Esophagus mucosa (tissue), 1 donor: ENCODE measurements at places on chromosomes 1 and 21.

DNA sequence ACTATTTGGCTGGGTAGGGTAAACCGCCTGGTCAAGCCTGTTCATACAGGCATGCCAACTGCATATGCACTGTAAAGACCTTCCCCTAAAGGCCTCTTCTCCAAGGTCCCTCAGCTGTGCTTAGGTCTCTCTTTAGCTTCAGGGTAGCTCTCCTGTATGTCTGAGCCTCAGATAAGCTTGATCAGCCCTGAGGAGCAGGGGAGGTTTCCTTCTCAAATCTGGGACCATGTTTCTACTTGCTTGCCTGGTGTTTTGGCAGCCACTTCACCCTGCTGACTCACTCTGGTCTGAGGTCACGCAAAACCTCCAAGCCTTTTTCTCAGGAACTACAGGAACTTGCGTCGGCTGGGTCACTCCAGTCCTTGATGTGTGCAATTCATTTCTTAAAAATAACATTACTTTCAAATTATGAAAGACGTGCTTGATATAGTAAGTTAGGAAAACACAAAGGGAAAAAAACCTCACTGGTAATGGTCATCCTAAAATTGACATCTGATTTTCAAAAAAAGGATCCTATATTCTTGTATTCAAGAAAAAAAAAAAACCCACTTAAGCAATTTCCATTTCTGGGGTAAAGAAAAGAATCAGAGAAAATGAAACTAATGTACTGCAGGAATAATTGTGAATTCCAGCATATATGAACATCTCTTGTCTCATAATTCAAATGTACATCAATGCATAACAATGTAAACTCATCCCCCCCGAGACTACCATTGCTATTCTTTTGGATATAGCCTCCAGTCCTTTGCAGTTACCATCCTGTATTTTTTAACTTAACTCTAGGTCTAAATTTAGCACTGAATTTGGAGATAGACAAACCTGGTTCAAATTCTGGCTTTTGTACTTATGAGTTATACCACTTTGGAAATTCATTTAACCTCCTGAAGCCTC is 24.8 kb upstream of the RNF19B start:
- ATAC-seq = peak; percentile 61

DNA sequence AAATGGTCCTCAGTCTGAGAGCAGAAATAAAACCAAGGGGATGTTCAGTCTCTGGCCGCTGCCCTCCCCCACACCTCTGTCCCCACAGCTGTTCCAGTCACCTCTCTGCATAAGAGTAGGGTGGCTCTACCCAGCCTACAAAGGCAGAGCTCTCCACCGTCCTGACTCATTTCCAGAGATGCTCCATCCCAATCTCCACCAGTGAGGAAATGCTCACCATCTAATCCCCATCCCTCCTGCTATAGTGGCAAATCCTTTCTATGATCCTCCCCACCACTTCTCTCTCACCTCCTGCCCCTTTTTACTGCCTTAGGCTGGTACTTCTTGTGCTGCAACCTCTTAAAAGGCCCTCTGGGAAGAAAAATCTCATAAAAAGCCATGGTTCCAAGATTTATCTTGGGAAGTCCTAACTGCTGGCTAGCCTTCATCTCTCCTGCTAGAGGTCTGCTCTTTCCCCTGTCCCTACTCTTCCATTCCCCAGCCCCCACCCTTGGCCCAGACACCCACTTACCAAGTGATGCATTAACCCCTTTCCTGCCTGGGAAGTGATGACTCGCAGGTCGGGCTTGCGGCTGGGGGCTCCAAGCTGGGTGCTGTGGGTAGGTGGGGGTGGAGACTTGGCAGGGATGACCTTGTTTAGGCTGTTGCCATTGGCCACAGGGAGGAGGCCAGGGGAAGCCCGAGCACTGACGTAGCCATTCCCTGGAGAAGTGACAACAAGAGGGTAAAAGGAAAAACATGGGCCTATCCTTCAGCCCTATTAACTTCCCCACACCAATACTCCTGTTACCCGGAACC is 23.9 kb downstream of the MEF2D start:
- peak; percentile 14 for ATAC-seq

DNA sequence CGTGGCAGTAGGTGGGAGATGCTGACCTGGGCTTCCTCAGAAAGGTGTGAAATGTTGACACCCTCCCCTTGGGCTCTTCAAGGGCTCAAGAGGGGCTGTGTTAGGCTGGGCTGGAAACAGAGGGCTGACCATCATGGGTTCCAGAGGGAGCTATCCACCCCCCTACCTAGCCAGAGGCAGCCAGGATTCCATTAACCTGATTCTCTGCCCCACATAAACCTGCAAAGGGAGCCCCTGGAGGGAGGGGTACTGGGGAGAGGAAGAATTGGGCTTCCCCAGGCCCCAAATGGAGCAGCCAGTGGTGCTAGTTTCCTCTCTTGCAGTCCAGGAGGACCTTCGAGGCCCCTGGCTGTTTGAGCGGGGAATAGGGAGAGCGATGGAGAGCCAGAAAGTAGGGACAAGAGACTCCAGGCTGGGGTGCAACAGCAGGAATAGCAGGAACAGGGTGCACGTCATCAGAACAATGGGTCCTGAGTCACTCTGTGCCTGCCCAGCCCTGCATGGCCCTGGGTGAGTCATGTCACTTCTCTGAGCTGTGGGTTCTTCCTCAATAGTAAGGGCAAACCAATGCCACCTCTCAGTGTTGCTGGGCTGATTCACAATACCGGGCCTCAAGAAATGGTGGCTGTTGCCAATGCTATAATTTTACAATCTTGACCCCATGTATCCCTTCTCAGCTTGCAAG is 121.2 kb downstream of the EPHB2 start:
- peak; percentile 94 for ATAC-seq

GRCh38 chr1:183374825-183375224 is 43.4 kb downstream of the NMNAT2 start:
- ATAC-seq = no peak

DNA sequence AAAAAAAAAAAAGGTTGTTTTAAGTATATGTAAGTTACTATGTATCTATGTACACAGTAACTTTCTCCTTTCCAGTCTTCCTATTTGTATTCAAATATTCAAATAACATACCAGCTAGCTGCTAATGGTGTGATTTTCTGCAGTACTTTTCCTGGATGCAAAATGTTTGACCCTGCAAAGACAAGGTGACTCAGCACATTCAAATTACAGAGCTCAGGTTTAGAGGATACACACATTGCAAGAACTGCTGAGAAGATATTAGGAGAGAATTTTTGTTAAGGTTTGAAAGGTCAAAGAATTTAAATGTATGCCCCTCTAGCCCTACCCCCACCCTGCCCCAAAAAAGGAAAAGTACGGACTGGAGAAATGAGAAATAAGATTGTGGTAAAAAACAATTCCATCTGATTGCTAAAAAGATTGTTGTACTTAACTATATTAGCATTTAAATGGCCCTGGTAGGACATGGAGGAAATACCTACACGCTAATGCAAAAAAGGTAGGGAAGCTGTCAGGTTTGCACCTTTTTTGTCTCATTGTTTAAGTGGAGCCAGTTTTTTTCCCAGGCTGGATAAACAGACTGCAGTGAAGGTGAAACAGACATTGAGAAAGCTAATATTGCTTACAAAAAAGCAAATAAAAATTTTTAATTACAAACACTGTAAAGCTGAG is 45.6 kb downstream of the ZNF281 start:
- no peak for ATAC-seq

GRCh38 chr1:33274446-33274845 is 18.2 kb downstream of the ZNF362 start:
- ATAC-seq = no peak

DNA sequence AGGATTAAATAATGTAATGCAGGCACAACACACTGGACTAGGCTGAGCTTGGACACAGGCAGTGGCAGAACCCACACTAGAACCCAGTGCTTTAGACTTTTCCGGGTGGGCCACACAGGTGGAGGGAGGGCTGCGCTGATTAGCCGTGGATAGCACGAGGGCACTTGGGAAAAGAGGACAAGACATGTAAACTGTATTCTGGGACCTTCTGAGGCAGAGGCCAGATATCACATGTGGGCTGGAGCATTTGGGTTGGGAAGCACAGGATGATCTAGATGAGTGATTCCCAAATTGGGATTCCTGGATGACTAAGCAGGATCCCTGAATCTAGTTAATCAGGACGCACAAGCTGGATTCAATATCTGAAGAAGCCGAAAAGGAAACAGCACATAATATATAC is 20.3 kb upstream of the A3GALT2 start:
- no peak for ATAC-seq

DNA sequence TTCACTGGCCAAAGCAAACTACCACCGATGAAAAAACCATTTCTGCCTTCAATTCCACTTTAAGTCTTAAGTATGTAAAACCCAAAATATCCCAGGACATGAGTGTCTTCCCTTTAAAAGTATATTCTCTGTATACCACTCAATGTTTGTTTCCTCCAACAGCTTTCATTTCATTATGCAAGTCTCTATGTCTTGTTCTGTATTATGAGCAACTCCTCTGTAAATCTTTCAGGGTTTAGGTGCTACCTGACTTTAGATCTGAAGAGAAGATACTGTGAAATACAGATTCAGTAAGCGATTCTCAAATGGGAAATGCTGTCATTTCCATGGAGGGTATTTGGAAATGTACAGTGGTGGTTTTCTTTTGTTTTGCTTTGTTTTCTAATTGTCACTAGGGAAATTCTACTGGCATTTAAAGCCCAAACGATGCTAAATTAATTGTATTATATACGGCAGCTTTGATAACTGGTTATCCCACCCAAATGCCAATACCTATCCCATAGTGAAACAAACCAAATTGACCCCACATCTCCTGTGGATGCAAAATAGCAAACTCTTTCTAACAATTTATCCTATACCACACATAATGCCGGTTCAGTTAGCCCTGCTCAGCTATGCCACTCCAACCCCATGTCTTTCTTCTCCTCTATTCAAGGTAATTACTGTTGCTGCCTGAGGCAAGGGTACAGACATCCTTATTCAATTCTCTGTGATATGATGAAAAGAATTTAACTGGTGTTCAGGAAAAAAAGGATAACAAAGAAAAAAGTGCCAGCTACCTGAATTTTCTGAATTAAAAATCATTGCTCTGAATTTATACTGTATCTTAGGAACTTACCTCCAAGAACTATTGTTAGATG is 182.8 kb downstream of the EIF4G3 start:
- no peak for ATAC-seq

DNA sequence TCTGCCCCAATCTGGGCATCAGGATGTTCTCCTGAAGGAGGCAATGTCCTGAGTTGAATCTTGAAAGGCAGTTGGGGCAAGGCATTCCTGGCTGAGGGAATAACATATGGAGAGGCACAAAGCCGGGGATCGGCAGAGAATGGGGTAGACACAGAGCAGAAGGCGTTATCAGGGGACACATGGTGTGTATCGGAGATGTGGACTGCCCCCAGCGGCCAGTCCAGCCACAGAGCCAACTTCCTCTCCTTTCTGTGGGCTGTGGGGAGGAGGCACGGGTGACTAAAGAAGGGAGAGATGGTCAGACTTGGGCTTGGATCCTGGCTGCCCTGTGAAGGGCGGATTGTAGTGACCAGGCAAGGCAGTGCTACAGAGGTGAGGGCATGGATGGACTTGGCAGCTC is 32.1 kb downstream of the FOXD2 start:
- ATAC-seq = no peak

- no peak for ATAC-seq
Measured at GRCh38 chr1:114024049-114024448, 44.8 kb downstream of the OLFML3 start.

GRCh38 chr1:40096646-40096976 is 441 bp downstream of the PPT1 start:
- ATAC-seq = peak; percentile 39

- ATAC-seq = no peak
Measured at GRCh38 chr1:18261891-18262290, 154.3 kb downstream of the IGSF21 start.

- no peak for ATAC-seq
Measured at GRCh38 chr1:166843769-166844596, 4.7 kb downstream of the POGK start.

- ATAC-seq = no peak
Measured at GRCh38 chr1:177849130-177849529, 120.7 kb downstream of the SEC16B start.

- no peak for ATAC-seq
Measured at GRCh38 chr21:38987633-38988508, 182.1 kb downstream of the ETS2 start.

- no peak for ATAC-seq
Measured at GRCh38 chr1:51453010-51453409, 66.1 kb downstream of the EPS15 start.

- no peak for ATAC-seq
Measured at GRCh38 chr1:43802356-43802980, 95.1 kb downstream of the ST3GAL3 start.

DNA sequence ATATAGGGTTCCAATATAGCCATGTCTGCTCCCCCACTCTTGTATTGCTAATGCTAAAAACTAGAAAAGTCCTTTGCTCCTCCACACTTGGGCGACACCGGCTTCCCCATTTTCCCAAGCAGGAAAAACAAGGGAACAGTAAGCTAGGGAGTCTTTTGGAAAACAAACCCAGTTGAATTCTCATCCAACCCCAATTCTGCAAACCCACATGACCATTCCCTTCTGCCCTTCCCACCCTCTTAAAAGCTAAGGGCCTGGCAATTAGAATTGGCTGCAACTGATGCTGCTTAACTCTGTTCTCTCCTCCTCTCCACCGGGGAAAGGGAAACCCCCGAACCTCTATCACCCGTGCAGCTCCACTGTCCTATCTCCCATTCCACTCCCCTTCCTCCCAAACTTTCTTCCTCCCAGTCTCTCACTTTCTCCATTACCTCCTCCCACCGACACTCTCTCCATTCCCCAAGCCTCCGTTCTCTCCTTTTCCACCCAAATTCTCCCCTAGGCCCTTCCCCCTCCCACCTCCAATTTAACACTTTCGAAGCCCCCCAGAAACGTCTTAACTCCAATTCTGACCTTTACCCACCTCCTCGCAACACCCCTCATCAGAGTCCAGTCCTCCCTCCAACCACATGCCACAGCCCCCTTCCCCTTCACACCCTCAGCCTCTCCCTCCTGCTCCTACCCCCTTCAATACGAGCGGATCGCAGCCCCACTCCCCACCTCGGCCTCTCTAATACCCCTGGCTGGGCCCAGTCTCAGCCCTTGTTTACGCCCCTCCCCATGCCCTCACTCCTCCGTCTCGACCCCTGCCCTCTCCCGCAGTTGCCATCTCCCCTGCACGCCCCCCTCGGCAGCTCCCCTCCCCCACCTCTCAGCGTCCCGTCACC is 701 bp downstream of the DEDD start:
- ATAC-seq = no peak

GRCh38 chr1:18711003-18711402 is 80.4 kb downstream of the PAX7 start:
- no peak for ATAC-seq

DNA sequence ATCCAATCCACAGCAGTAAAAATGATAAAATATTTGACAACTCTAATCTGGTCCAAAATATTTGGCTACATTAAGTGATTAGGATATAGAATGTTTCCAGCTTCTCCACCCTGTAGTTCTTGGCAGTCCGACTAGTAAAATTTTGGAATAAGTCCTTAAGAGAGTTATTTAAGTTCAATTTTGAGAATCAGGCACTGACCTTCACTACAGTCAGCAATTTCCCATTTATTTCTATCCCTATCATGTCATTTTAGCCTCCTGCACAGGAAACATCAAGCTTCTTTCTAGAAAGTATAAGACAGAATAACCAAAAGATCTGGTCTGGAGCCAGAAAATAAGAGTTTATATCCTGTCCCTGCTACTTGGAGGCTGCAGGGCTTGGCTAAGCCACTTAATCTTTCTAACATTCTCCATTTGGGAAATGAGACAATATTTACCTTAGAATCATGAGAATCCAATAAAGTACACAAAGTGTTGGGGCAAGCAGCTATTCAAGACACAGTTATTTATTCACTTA is 162.2 kb downstream of the DPYD start:
- no peak for ATAC-seq
